ENCODE measurements at places on chromosomes 2 and 18.

DNA sequence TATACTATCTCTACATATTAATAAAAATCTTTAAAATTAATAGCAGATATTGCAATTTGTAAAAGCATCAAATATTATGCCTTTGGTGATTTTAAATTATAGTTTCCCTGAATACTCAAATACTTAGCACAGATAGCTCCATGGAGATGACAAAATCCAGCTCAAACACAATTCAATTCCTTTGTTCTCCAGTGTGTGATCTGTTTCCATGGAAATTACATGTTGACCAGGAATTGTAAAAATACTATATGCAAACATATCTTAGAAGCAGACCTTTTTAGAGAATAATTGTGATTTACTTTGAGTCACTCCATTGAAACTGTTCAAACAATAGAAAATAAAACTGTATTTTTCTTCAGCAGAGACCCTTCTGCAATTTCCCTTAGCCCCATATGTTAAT, 68.3 kb downstream of the FAM161A start:
- no peak for DNase-seq

DNA sequence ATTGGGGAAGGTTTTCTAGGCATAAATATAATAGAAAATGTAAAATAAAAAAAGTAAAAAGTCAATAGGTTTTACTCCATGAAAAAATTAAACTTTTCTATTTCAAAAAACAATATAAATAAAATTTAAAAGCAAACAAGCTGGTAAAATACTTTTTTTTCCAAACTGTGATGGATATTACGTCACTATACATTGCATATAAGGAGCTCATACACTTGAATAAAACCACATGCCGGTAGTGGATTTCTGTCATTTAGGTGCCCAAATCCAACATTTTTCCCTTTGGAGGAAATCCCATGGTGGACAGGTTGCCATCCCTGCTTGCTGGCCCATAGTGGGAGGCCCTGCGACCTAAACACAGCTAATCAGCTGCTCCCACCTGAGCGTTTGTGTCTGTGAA, 289.4 kb upstream of the HNRNPA3 start:
- DNase-seq, result no peak

DNA sequence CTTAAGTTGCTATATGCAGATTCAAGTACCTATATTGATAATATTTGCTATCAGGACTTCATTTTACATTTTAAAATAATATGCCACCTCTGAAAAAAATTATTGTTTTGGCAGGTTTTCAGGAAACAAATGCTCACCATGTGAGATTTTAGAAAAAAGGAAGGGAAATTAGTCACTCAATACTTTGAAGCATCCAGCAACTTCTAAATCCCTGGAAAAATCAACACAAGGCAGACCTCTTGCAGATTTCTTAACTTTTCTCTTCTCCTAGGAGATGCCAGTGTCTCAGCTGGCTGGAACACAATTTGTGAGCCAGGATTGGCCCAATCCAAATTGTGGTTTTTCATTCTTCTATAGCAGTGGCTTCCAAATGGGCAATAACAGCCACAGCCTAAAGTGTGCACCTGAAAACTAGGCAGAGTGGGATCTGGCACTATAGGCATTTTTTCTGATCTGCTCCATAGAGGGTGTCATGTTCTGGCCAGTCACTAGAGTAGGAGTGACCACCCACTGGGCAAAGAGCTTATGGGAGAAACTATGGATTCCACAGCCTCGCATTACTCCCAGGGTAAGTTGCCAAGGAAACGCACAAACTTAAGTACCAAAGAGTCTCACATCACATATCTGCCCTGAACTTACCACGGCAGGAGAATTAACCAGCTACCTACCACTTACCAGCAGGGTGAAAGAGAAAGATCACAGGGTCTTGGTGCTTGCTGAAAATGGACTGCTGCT, 28.1 kb upstream of the THOC1 start:
- no peak for DNase-seq

DNA sequence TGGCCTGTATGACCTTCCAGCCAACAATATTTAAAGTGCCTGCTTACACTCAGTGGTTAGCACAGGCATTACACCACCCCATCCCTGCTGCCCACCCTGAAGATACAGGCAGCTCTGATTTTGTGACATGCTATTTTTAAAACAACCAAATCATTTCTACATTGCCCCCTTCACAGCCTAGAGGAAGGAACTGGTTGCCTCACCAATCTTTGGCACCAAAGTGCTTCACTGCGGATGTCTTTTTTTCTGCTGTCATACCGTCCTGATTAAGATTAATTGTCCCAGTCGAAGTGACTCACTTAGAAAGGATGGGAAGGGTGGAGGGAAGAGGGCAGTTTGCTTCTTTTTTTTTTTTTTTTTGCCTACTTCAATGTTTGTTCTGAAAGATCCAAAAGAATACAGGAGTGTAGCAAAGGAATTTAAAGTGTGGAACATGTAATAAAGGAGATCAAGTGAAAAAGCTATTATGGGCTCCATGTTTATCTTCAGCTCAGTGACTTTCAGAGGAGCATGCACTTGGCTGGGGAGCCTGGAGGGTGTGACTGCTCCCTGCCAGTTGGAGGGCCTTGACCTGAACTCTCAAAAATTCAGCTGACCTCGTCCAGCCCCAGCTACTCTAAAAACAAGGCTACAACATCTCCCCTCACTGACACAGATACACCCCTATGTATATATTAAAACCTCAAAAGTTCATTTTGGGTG, 501.1 kb upstream of the TNP1 start:
- DNase-seq, result peak; percentile 81

DNA sequence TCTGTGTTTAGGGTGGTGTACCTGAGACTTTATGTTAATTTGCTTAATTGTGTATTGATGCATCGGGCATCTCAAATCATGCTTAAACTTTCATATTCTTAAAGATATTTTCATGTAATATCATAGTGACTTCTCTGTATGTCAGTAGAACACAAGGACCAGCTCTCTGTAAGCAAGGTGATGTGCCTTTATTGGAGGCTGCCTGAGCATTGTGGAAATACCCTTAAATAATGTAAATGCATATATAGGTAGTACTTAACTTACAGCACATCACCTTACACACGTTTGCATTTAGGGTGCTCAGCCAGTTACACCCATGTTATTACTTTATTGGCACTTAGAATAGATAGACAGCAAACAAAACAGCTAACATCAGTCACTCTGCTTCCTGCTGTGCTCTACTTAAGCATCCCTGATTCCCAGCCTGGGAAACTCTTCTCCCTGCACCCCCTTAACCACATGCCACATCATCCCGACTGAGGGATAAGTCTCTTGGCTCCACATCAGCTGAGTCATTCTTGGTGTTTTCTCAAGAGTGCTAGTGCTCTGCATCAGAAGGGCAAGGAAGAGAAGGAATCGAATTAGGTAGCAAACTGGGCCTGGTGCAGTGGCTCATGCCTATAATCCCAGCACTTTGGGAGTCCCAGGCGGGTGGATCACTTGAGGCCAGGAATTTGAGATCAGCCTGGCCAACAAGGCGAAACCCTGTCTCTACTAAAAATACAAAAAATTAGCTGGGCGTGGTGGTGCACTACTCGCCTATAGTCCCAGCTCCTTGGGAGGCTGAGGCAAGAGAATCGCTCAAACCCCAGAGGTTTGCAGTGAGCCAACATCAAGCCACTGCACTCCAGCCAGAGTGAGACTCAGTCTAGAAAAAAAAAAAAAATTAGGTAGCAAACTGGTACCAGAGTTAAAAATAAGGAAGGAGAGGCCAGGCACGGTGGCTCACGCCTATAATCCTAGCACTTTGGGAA, 108.7 kb downstream of the MAP3K20 start:
- DNase-seq, result peak; percentile 99

DNA sequence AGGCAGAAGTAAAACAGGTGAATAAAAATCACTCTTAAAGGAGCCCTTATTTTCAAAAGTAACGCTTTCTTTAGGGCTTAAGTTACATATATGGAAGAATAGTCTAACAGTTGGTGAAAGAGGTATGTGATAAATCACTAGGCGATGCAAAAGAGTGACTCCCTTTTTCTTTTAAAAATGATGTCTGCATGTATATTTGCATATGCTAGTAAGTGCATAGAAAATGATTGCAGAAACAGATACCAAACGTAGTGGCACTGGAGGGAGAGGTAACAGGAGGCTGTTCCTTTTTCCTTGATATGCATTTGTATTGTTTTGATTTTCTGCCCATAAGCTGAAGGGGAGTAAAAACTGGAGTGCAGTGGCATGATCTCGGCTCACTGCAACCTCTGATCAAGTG, 158.3 kb downstream of the PRPF40A start:
- DNase-seq, result no peak

DNA sequence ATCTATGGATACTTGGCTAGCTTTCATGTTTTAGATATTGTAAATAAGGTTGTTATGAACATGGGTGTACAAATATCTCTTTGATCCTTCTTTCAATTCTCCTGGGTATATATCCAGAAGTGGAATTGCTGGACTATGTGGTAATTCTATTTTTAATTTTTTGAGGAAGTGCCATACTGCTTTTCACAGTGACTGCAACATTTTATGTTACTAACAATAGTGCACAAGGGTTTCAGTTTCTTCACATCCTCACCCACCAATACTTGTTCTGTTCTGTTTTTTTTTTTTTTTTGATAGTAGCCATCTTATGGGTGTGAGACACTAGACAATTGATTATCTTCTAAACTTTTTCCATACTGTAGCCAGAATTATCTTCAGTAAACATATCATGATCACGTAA, 17.3 kb upstream of the NEUROD1 start:
- no peak for DNase-seq

- DNase-seq, result peak; percentile 15
Observed at GRCh38 chr2:185318271-185318724, 420.3 kb upstream of the FSIP2 start.

DNA sequence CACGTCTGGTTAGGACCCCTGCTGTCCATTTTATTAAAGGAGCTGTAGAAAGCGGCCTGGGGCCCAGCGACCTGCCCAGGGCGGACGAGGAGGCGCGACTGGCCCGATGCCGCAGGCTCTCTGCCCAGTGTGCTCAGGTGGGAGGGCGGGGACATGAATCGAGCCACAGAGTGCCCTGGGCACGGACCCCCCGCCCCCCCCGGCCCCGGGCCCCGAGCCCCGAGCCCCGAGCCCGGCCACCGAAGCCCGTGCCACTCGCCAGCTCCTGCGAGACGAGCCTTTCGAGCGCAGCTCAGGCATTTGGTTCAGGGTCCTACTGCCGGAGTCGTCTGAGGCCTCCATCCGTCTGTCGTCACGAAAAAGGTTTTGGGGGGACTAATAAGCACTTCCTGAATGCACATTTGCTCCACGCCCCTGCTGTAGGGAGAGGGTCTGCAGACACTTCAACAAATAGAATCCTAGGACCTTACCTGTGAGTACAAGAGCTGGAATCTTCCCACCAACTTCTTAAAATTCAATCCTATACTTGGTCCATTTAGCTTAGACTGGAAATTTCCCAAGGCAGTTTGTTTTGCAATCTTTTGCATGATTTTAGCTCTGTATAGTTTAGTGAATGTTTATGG, 602 bp upstream of the ADAM17 start:
- peak; percentile 44 for DNase-seq

GRCh38 chr2:231680992-231681852, 27.1 kb upstream of the PTMA start:
- peak; percentile 91 for DNase-seq

DNA sequence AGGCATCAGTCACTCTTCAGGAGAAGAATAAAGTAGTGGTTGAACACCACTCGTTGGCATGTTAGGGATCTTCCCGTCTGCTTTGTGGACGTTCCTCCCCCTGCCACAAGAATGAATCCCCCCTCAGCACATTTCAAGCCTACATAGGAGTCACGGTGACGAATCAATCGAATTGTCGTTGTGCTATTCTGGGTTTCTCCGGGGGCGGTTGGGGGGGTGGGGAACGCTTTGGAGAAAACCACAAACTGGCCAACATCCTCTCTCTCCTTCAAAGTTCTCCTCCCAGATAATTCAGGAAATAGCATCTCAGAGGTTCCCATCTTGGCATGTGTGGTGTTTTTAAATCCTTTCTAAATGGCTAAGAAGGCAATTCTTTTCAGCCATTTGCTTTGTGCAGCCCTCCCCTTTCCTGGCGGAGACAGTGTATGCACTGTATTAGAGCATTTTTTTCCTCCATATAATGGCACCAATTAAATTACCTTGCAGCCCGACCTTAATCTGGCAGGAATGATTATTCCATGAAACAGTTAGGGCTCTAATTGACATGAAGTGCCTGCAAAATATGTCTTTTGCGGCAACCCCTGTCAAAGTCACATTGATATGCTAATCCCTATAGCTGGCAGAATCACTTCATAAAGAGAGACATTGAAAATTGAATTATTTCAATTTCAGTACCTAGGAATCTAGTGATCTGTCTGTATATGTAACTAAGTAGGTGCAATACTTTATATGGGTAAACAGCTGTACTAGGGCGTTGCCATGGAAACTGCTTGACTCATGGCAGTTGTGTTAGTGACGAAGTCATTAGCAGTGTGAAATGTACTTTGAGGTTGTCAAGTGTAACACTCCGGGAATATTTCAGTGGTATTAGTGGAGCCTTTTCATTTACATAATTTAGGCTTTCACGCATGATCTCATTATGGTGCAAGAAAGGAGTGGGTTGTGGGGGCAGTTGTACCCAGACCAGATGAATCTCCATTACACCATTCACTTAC, 323.4 kb upstream of the SLC14A2 start:
- DNase-seq, result peak; percentile 1

DNA sequence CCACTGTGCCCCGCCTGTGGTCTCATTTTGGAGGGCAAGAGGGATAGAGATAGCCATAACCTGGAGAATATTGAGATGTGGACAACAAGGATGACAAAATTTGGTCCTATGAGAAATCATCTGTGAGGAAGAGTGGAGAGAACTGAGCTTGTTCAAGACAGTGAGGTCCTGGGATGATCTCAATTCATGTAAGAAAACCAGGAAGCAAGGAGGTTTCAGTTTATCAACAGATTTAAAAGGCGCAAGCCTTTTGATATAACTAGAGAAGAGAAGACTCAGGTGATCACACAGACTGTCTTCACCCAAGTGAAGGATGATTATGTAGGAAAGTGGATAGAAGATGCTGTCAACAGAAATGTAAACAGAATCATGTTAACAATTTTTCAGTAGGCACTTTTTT, 39.1 kb downstream of the PCBP1 start:
- no peak for DNase-seq

- DNase-seq, result peak; percentile 5
Observed at GRCh38 chr2:217746808-217747207, 256.0 kb downstream of the TNS1 start.

GRCh38 chr2:216516730-216517350, 18.2 kb downstream of the RPL37A start:
- peak; percentile 74 for DNase-seq

DNA sequence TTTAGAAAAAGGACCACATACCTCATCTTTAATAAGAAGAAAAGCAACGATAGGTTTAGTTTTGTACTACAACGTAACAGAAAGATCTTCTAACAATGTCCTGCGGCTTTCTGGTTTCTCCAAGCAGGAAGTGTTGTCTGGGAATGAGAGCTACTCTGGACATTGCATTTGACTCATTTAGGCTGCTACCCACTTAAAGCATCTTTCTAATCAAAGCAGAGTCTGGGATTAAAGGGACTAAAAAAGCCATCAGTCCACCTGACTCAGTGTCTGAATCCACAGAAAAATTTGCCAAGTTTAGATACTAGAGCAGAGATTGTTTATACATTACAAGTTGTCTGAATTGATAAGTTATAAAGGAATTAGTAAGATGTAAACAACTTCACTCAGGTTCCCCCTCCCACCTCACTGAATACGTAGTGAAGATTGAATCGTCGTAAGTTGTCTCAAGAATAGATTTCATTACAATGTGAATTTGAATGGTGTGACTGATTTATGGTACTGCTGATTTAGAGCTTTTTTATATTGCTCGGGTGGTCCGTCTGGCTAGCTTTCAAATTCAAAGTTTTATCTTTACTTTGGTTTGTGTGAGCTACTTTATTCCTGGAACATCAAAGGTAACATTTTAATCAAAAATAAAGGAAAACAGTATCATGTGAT, 70.2 kb upstream of the SMIM21 start:
- no peak for DNase-seq

Measured in ELR (cell line).